ENCODE measurements at places on chromosomes 12 and 14.
A peak's percentile ranks its signal among the peaks of the same experiment; 100 is the strongest.

- no peak for DNase-seq
Measured at GRCh38 chr12:13079440-13079906, 24.0 kb downstream of the GSG1 start.

GRCh38 chr12:50647479-50647878 is 116.4 kb upstream of the ATF1 start:
- no peak for DNase-seq

DNA sequence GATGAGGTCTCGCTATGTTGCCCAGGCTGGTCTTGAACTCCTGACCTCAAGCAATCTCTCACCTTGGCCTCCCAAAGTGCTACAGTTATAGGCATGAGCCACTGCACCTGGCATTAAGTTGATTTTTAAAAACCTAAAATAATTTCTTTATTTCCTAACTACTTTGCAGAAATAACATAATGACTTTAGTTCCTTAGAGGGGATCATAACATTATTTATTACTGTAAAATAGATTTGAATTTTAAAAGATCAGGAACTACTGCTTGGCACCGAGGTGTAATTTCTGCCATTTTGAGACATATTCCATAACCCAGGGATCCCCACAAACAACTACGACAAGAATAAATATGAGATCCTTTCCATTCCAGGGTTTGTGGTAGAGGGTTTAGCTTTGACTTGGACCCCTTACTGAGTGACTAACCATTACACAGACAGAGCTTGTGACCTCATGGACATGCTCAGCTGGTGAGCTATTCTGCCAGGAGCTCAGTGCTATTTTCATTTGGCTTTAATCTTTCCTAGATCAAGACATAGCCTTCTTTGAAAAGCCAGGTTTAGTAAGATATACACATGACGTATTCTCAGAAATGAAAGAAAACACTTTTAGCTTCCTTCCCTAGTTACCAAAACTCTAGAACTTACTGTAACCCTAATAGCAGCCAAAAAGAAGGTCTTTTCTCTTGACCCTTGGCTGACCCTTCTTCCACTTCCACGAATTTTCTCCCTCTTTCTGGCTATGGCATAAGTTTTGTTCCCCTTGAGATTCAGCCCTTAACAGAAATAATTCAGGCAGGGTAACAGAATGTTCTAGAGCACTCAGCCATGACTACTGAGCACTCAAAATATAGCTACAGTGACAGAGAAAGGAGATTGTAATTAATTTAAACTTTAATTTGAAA is 75.1 kb upstream of the NUDT4 start:
- DNase-seq, result peak; percentile 19

- DNase-seq, result no peak
Measured at GRCh38 chr12:52443966-52444365, 8.0 kb downstream of the KRT6B start.

- DNase-seq, result no peak
Measured at GRCh38 chr12:92470608-92471021, 232.2 kb upstream of the PLEKHG7 start.

DNA sequence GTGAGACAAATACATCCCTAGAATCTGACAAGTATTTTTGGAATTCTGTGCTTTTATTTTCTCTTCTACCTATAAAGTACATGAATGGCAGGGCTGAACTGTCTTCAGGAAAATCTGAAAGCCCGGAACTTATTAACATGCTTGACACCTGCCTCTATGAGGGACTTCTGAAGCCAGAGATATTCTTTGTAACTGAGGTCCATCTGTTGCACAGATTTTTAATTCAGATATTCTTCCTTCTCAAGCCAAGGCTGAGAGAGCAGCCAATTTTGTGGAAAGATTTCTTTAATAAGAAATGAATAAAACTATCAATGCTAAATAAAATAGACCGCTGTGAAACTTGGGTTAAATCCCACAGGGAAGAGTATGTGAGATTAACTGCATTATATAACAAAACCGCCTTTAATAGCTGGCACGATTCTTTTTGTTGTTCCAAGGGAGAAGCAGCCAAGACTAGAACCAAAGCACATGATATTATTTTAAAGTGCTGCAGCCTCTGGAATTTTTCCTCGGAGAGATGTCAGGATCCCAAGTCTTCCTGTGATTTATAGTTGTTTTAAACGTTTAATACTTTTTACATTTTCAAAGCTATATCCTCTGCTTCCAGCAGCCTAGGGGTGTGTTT is 148.9 kb downstream of the CRADD start:
- peak; percentile 31 for DNase-seq

- peak; percentile 59 for DNase-seq
Measured at GRCh38 chr12:112524676-112525425, 106.1 kb downstream of the PTPN11 start.

- no peak for DNase-seq
Measured at GRCh38 chr12:101799774-101800173, 31.0 kb downstream of the GNPTAB start.

- no peak for DNase-seq
Measured at GRCh38 chr12:68888243-68888642, 44.7 kb downstream of the CPM start.

- DNase-seq, result no peak
Measured at GRCh38 chr12:17030338-17030737, 424.4 kb upstream of the LMO3 start.

DNA sequence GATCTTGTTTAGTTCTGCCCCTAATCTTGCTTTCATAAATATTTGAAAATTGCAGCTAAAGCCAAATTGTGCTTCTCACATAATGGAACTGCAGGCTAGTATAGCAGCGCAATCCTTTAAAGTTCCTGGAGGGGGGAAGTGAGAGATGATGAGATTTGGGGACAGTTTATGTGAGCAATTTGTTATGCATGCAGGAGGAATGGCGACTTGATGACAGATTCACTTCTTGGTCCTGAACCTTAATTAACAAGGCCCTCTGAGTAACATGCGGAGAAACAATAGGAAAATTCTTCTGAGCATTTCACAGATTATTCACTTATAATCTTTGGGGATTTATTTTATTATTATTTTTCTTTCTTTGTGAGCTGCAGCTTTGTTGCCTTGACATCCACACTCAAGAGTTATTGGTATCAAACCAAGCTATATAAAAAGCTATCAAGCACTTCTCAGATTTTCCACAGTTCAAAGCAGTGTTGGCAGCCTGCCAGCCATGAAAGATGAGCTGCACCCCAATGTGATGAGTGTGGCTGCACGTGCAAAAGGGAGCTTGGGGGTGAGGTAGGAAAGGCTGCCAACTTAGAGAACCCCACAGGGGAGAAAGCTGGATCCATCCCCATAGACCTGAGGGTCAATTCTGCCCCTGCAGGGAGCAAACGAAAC is 1662.2 kb upstream of the FLRT2 start:
- DNase-seq, result no peak

DNA sequence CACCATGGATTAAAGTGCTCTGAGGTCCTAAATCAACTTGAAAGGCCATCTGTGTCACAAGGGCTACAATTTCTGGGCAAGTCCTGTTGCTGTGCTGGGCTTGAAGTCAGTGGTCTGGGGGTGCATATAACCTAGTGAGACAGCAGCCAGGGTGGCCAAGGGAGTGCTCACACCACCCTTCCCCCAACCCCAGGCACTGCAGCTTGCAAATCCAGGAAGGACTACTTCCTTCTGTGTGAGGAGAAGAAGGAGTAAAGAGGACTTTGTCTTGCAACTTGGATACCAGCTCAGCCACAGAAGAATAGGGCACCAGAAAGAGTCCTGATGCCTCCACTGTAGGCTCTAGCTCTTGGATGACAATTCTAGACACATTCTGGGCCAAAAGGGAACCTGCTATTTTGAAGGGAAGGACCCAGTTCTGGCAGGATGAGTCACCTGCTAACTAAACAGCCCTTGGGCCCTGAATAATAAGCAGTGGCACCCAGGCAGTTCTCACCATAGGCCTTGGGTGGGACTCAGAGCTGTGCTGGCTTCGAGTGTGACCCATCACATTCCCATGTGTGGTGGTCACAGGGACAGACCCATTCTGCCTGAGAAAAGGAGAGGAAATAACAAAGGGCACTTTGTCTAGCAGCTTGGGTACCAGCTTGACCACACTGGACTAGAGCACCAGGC is 32.6 kb upstream of the DHRS7 start:
- DNase-seq, result no peak

- no peak for DNase-seq
Measured at GRCh38 chr12:85392508-85392907, 112.5 kb downstream of the ALX1 start.

- peak; percentile 79 for DNase-seq
Measured at GRCh38 chr14:59278111-59278510, 89.6 kb downstream of the DAAM1 start.

- DNase-seq, result no peak
Measured at GRCh38 chr12:112792301-112792700, 753 bp downstream of the RPH3A start.

- DNase-seq, result no peak
Measured at GRCh38 chr12:96112733-96113132, 77.3 kb upstream of the LTA4H start.

DNA sequence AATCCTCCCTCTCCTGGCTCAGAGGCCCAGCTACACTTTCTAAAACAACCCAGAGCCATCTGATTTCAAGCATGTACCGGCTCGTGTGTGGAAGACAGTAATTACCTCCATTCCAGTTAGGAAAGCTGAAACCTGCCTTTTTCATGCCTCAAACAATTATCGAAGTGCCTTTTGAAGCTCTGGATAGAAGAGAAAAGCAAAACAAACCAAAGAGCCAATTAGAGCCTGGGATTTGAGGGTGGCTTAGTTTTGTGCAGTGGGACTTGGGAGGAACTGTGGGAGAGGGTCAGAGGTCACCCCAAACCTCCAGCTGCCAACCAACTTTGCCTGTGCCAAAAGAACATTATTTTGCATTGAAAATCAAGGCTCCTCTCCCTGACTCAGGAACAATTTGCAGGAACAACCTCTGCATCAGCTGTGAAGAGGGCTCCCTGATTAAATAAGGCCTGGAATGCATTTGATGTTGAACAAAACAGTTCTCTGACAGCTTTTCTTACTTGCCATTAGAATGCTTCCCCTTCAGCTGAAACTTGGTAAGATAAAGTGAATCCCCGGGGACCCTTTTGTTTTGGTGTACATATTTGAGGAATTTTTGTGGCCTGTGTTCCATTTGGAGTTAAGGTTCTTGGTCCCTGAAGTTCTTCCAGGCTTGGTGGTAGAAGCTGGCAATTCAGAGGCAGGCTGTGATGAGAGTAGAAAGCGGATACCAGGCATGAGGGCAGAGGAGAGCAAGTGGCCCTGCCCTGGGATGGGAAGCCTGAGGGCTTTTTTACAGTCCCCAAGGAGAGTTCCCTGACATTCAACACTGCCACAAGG is 270.1 kb downstream of the ZFP36L1 start:
- DNase-seq, result no peak

- DNase-seq, result no peak
Measured at GRCh38 chr14:104314251-104314941, 176.0 kb downstream of the KIF26A start.

DNA sequence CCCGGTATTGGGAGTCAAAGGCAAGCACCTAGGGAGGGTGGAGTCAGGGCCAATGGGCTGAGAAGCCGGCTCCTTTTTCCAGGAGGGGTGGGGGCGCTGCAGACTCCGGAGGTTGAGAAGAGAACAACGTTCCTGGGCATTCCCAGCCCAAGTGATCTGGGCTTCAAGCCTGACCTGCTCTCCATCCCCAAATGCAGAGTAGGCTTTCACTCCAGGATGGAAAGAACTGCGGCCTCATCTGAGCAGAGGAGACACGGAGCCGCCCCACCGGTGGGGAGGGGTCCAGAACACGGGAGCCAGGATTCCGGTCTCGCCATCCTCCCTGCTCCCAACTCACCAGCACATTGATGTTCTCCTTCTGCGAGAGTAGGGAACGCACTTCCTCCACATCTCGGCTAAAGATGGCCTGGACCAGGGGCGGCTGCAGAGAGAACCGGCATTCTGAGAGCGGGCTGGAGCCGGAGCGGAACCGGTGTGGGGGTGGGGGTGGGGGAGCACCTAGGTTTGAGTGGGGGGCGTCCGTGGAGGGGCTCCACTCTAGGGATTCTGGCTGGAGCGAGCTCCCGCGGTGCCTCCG is 605 bp downstream of the ANKRD52 start:
- DNase-seq, result no peak

DNA sequence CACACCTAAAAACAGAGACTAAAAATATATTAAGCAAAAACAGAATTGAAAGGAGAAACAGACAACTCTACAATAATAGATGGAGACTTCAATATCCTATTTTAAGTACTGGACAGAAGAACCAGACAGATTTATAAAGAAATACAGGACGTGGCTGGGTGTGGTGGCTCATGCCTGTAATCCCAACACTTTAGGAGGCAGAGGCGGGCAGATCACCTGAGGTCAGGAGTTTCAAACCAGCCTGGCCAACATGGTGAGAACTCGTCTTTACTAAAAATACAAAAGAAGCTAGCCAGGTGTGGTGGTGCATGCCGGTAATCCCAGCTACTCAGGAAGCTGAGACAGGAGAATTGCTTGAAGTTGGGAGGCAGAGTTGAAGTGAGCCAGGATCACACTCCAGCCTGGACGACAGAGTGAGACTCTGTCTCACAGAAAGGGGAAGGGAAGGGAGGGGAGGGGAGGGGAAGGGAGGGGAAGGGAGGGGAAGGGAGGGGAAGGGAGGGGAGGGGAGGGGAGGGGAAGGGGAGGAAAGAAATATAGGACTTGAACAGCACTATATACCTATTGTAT is 53.0 kb downstream of the CDK17 start:
- no peak for DNase-seq
